DMS153 (cell line): ENCODE measurements at places on chromosomes 16 and 17.

DNA sequence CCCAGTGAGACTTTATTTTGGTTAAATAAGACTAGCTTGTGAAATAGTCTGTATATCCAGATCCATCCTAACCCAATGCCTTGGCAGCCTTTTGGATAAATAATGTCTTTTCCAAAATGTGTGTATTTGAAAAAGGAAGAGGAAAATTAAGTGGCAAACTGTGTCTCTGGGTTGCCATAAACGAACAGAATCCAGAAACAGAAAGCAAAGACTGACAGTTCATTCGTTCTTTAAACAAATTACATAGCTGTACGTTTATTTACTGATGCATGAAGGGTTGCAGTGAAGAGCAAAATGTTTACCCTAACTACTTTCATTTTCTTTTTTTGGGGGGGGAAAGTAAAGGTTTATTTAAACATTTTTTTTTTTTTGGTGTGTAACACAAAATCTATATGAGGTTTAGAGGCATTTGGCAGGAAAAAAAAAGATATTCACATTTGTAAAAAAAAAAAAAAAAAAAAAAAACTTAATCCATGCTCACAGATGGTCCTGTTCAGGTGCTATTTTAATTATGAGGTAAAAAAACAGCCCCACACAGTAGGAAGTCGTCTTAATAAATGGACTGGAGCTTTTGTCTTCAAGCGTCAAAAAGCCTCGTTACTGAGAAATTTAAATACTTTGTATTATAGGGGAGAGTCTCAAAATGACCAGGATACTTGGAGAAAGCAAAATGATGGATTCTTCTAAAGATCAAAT is 245.9 kb downstream of the FTO start:
- no peak for DNase-seq

- DNase-seq = no peak
These were observed 34.3 kb downstream of the STAT5B start for GRCh38 chr17:42241871-42242270.

DNA sequence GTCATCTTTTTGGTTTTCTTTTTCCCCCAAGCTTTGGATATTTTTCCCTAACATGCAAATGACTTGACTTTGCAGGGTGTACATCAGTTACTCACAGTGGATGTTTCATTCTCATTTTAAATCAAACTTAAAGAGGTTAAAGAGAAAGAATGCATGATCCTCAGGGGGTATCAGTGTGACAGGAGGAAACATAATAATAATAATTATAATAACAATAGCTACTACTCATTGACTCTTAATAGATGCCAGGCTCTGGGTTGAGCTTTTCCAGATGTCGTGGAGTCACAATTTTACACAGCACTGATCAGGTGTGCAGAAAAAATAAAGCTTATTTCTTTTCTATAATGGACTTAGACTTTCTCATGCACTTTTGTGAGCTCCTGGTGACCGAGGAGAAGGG is 157.2 kb upstream of the CACNG3 start:
- DNase-seq = no peak

- DNase-seq = no peak
These were observed 34.4 kb upstream of the RAB11FIP4 start for GRCh38 chr17:31357091-31357490.

- DNase-seq = no peak
These were observed 41.9 kb downstream of the PIGL start for GRCh38 chr17:16258901-16259300.

DNA sequence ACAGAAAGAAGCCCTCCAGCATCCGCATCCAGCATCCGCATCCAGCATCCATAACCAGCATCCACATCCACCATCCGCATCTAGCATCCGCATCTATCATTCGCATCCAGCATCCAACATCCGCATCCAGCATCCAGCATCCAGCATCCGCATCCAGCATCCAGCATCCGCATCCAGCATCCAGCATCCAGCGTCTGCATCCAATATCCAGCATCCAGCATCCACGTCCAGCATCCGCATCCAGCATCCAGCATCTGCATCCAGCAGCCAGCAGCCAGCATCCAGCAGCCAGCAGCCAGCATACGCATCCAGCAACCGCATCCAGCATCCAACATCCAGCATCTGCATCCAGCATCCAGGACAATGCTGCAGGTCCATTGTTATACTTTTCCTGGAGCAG is 671.0 kb upstream of the C16orf82 start:
- DNase-seq = no peak

DNA sequence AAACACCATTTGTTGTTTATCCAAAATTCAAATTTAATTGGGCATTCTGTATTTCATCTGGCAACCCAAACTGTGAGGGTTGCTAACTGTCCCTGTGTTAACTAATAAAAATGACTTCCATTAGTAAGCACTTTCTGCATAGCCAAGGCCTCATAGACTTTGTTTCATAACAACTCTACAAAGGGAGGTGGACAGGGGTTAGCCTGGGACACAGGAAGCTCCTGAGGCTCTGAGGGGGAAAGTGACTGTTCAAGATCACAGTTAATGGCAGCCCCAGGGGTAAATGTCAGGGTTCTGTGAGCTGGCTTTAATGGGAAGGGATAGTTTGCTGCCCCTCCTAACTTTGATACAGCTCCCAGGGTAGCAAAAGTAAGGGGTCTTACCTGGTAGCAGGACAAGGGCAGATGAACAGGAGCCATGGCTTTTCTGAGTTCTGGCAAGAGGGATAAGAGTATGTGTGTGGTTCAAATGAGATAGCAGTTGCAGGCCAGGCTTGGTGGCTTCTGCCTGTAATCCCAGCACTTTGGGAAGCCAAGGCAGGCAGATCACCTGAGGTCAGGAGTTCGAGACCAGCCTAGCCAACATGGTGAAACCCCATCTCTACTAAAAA is 2.2 kb downstream of the HEATR9 start:
- no peak for DNase-seq

GRCh38 chr17:73267648-73268537 is 6.2 kb upstream of the CPSF4L start:
- DNase-seq = no peak

DNA sequence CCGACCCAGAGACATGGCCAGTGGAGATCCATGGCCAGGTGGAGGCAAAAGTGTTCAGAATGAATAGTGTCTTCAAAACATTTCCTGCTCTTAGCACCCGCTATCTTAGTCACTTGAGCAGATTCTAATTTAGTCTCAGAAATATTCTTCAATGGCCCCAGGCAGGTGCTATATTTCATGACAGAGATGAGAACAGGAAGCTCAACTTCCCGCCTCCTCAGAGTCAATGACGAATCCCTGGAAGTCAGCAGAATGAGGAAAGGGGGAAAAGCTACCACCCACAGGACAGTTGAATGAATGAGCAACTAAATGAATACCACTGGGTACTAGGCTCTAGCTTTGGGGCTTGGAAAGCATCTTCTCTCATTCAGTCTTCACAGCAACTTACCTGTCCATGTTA is 147.2 kb downstream of the ASIC2 start:
- DNase-seq = no peak

DNA sequence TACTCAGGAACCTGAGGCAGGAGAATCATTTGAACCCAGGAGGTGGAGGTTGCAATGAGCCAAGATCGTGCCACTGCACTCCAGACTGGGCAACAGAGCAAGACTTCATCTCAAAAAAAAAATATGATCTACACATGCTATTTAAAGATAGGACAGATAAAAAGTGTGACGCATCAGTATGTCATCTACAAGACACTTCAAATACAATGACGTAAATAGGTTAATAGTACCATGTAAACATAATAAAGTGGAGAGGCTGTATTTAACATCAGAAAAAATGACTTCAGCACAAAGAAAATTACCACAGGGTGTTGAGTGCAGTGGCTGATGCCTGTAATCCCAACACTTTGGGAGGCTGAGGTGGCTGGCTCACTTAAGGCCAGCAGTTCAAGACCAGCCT is 20.2 kb downstream of the ZNF778 start:
- DNase-seq = no peak

DNA sequence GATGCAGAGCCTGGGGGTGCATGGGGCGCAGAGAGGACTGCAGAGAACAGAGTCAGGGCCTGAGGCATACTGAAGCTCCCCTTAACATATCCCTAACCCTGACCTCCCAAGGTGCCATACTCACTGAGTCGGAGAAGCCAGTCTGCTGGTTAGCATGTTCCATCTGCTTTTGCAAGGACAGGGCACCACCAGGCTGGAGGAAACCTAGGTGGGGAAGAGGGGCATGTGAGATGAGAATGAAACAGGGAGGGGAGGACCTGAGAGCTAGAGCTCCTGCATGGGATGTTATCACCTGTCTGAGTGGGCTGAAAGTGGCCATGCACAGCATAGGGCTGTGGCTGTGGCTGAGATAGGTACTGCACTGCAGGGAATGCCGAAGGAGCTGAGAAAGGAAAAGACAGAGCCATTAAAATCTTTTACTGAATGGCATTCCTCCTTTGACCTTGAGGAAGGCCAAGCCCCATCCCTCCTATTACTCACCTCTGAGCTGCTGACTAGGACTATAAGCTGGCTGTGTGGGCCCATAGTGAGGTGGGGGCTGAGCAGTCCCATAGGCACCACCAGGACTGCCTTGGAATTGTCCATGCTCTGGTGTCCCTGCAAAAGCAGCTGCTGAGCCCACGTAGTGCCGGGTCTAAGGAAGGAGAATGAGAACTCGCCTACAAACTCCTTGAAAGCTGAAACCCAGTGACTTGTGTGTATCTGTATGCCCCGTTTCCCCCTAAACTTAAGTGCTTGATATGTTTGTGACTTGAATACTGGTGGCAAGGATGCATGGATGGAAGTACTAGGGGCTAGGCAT is 1.9 kb downstream of the GPS2 start:
- DNase-seq = no peak

DNA sequence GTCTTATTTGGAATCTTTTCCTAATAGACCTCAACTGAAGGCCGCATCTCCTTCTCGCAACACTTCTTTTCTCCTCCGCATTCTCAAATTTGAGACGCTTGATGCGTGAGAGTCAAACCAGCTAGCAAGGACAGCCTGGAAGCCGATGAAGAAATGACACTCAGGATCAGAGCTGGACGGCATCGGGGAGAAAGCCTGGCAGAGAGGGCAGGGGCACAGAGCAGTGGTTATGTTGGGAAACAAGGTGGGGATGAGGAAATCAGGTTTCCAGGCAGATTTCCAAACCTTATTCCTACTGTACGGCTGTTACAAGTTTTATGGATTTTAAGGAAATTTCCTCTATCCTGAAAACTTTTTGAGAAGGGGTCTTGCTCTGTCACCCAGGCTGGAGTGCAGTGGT is 164.6 kb upstream of the RPH3AL start:
- DNase-seq = no peak

GRCh38 chr16:23121024-23121423 is 28.2 kb downstream of the USP31 start:
- no peak for DNase-seq

DNA sequence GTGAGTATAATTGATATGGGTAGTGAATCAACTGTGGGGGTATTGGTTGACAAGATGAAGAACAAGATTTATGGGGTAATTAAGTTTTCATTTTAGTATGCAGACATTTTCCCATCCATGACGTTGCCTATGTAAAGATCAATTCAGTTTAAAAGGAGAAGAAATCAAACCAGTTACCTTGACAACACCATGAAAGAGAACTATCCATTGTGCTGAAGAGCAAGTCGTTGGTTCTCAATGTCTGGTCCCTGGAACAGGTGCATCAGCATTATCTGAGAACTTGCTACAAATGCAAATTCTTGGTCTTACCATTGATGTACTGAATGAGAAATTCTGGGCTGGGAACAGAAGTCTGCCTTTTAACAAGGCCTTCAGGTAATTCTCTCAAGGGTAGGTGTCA is 801 bp upstream of the OR4D2 start:
- DNase-seq = no peak

DNA sequence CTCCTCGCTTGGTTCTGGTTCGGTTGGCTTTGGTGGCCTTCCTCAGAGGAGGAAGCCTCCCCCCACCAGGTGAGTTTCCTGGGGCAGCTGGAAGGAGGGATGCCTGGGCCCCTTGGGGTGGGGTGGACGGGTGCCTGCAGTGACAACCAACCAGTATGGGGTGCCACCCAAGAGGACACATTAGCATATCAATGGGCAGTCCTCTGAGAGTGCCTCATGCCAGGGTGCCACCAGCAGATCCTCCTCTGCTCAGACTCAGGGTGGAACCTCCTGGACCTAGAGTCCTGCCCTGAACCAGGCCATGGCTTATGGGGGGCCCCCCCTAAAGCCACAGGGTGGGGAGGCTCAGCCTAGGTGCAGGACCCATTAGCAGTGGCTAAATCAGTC is 2.7 kb downstream of the PPP1R1B start:
- peak; percentile 42 for DNase-seq

DNA sequence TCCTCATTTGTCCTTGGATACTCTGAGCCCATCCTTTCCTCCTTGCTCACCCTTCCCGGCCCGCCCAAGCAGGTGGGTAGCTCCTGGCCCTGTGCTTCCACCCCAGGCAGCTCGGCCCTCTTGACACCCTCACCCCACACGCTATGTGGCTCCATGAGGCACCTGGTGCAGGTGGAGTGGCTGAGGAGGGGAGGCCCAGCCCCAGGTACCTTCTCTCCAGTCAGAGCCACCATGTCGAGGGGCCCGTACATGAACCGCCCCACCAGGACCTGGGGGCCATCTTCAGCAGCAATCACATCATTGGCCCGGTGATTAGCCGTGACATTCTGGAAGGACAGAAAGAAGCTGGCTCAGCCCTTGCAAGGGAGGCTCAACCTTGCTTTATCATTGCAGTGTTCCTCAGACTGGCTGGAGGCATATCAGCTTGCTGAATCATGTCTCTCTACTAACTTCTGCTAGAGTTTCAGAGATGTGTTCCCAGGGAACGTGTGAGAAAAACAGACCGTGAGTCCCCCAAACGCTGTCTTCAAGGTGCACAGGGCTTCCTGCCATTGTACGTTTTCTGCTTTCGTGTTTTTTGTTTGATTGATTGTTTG is 20.3 kb downstream of the PIMREG start:
- no peak for DNase-seq

DNA sequence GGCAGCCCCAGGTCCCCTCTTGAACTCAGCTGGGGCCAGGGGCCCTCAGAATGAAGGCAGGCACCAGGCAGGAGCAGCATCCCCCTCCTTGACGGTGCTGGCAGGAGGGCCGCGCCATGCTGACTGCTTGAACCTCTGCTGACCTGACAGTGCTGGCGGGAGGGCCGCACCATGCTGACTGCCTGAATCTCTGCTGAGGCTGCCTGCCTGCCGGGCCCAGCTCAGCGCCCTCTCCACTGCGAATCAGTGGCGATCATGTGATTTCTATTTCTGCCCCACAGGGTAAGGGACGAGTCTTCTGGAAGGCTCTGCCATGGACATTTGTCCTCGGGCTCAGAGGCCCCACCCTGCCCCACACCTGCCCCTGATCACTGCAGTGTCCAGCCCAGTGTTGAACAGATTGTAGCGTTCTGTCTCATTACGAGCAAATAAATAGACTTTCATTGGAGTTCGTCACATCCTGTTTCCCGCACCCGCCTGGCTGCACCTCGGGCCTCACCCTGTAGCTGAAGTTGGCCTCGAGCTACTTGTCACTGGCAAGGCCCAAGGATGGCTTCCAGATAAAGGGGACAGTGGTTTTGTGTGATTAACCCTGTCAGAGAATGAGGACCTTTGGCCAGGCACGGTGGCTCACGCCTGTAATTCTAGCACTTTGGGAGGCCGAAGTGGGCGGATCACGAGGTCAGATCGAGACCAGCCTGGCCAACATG is 8.6 kb downstream of the C16orf90 start:
- no peak for DNase-seq
